ENCODE measurements at places on chromosomes 7 and 10. TPM values are rescaled to one million over a fixed set of nuclear protein-coding genes. Genes with fewer than 3 reads are reported as not detected.

Gene SOSTDC1
- 0.25 TPM for total RNA-seq

Gene ANXA7
- total RNA-seq: 193 TPM

DNA sequence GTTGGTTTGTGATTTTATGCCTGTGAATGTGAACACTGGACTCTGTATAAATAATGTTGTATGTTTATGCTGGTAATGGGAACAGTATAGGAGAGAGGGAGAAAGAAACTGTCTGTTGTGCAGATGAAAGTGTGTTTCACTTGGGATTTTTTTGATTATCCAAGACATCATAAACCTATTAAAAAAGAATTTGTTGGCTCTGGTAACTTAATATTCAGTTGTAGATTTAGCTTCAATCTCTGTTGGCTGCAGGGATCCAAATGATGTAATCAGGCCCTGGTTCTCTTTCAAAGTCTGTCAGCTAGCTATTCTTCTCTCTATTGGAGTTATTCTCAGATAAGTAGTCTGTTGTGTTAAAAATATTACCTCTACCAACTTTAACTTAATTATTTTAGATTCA lies 168.8 kb upstream of the RHOBTB1 start:
- no peaks in the 10 kb centered on the region for H3K27me3 ChIP-seq
- no peak for DNase-seq
- H3K27ac ChIP-seq: no peak overlapping the region
- H3K36me3 ChIP-seq: no peaks in the 10 kb centered on the region

DNA sequence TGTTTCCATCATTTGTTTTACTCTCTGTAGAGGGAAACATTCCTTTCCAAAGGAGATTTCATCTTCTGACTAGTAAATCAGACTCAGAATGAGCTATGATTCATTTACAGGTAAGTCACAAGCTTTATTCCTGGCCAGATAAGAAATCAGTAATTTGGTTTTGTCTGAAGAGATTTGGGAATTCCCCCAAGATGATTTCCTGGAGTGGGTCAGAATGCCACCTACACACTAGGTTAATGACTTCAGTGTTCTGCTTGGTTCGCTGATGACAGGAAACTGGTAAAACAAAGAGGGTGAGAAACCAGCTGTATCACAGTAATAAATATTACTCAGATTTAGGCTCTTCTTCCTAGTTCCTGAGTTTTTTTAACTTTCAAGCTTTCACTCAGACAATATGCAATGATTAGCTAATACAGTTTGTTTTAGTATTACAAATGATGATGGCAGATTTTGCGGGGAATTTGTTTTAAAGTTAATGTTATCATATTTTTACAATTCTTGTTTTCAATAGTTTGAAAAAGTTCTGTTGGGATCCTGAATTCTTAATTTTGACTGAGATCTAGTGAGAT lies 8.3 kb upstream of the ASZ1 start:
- H3K4me1 ChIP-seq: no peaks in the 10 kb centered on the region
- H3K4me3 ChIP-seq: no peak overlapping the region
- H3K27me3 ChIP-seq: no peaks in the 10 kb centered on the region

Gene HERC4
- total RNA-seq: 42.0 TPM

GRCh38 chr7:51209426-51209825 lies 107.2 kb downstream of the COBL start:
- no peak overlapping the region for H3K4me3 ChIP-seq
- no peaks in the 10 kb centered on the region for H3K27me3 ChIP-seq
- H3K27ac ChIP-seq: no peak overlapping the region
- no peaks in the 10 kb centered on the region for H3K4me1 ChIP-seq
- no peaks in the 10 kb centered on the region for H3K36me3 ChIP-seq

Gene TCAF2
- total RNA-seq: 2.2 TPM

Gene GPR15LG
- total RNA-seq: not detected

Data from SJSA1 (cell line).